ENCODE measurements at places on chromosomes 5 and 9. TPM values are rescaled to one million over a fixed set of nuclear protein-coding genes. Genes with fewer than 3 reads are reported as not detected.

Gene MGAT1
- 60.5 TPM for total RNA-seq

Gene IRGM
- total RNA-seq: not detected

Gene BTNL9
- total RNA-seq: 19.9 TPM

Gene TMEM215
- 0.20 TPM for total RNA-seq

Gene ITK
- total RNA-seq: 0.88 TPM

Gene IL11RA
- 42.0 TPM for total RNA-seq

Gene PCDHGA2
- total RNA-seq: 8.0 TPM

Gene SLC9A3
- total RNA-seq: 0.63 TPM

Data from dorsolateral prefrontal cortex (tissue), 122 donors.